ENCODE measurements at places on chromosomes 6 and 20.

DNA sequence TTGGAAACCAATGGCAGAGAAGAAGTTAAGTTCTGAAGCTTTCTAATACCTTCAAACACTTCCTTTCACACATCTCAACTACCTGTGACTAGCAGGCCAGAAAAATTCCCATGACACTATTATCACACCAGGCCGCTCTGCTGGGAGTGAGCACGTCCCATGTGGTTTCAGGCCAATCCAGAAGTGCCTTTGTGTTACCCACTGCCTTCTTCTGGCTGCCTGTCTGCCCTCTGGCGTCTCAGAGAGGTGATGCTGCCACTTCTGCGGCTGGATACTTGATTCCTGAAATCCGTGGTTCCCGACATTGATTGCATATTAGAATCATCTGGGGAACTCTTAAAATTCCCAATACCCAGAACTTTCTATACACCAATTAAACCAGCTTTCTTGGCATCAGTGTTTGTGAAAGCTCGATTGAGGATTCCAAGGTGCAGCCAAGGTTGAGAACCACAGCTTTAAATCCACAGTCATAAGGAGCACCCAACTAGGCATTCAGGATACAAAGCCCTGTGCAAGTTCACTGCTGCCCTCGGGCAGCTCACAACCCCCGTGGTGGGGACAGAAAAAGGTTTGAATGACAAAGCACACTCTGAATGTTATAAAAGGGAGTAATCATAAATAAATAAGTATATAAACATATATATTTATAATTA is 65.6 kb downstream of the STMND1 start:
- DNase-seq = peak; percentile 71

- no peak for DNase-seq
Measured at GRCh38 chr20:22775671-22776139, 191.3 kb upstream of the FOXA2 start.

DNA sequence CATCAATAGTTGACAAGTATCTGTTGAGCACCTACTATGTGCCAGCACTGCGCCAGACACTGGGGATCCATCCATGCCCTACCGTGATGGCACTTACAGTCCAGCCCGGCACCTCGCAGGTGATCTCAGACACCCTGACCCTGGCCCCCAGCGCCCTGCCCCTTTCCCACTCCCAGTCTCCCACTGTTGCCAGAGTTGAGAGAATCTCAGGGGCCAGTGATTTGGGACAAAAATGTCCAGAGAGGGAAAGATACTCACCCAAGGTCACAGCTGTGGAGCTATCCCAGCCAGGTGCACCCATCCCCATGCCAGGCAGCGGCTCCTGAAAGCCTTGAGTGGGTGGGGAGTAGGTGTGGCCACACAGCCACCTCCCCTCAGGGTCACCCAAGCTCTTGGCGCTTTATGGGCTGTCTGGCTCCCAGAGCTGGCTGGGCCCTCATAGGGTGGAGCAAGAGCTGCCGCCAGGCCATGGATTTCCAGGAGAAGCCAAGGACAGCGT is 3.3 kb downstream of the PI16 start:
- no peak for DNase-seq

DNA sequence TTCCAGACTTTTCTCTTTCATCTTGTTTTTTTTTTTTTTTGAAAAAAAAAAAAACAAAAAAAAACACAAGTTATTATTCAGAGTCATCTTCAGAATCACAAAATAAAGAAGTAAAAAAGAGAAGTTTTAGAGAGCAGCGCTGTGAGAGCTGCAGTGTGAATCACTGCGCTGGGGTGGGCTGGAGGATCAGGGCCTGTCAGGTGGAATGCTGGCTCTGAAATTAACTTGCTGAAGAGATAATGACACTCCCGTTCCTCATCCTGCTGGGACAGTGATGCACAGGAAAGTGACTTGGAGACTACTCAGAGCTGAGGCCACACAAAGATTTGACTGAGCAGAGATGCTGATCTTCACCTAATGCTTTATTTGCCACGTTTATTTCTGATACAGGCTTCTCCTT is 42.7 kb upstream of the CLDN20 start:
- DNase-seq = no peak

DNA sequence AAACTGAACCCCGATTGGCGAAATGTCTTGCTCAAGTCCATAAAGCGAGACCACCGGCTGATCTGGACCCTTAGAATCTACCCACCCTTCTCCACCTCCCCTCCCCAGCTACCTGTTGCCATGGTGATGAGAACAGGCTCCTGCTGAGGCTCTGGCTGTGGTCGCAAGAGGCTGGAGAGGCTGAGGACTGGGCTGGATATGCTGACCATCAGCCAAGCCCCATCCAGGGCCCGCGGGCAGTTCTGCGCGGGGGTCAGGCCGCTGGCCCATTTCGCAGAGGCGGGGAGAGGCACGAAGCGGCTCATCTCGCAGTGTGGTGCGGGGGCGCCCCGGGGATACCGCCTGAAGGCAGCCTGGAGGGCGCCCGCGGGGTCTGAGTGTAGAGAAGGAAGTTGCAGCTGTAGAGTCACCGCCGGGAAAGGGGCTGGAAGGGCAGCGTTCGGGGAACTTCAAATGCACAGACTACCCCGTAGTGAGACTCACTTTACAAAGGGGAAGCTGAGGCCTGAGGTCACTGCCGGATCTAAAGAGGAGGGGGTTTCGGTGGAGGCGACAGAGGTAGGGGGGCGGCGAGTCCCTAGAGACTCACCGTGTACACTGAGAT is 671 bp downstream of the TAPBP start:
- peak; percentile 50 for DNase-seq

DNA sequence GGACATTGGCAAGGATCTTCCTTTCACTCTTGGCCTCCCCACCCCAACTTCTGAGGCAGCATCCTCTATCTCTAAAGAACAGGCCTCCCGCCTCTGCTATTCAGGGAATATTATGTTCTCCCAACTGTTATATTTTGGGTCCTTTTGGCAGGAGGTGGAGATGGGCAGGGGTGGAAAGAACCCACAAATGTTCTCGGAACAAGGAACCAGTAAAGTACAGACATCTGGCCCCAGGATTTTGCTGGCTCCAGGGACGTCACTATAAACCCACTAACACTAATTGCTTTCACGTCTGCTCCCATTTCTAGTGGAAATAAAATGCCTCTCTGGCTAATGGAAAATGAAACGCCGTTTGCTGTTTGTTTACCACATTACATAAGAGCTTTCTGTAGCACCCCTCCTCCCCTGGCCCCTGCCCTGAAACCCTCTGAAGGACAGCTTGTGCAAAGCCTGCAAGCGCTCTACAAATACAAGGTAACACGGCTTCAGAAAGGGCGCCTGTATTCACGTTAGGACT is 77.7 kb upstream of the TBC1D7 start:
- no peak for DNase-seq

- peak; percentile 83 for DNase-seq
Measured at GRCh38 chr6:33014841-33015634, 5.6 kb upstream of the HLA-DOA start.

DNA sequence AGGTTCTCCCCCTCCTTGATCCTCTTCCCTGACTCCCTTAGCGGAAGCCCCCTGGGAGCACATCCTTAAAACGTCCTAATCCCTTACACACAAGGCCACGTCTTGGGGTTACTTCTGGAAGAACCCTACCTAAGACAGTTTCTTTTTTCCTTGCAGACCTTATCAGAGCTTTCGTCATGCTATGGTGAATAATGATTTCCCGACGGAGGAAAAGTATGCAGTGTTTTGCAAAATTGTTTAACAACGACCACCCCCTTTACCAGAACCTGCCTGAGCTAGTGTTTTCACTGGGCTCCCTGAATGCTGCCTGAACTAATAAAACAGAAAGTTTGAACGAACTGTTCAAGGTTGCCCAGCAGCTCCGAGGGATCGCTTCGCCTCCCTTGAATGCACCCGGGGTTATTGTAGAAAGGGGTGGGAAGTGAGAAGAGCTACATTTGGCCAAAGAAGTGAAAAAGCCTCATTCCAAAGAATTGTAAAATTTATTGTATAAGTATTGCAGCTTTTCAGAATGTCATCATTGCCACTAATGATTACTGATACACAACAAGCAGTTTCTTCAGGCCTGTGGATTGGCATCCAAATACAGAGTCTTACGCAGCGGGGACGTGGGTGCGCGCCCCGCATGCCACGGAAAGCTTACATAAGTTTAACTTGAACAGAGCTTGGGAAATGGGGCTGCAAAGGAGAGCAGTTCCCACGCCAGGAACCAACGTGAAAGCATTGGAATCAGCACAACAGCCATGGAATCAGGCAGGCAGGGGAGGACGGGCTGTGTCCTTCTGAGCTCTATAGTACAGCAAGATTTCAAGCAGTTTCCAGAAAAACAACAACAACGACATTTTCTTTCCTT is 27.9 kb upstream of the ZBP1 start:
- peak; percentile 1 for DNase-seq

GRCh38 chr6:170166511-170167122 is 124.3 kb downstream of the DLL1 start:
- DNase-seq = no peak

- DNase-seq = peak; percentile 20
Measured at GRCh38 chr6:55758156-55758937, 117.0 kb downstream of the BMP5 start.

DNA sequence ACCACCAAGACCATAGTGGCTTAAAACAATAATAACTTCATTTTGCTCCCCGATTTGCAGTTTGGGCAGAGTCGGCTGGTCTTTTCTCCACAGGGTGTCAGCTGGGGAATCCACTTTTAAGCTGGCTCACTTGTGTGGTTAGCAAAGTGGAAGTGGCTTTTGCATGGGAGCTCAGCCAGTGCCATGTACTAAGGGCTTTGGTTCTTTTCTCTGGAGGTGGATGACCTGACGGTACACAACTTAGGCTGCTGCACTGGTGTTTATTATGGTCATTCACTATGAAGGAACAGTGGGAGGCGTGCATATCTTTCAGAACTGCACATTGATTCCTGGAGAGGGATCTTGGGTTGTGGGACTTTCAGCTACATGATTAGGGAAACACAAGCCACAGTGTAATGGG is 141.0 kb downstream of the OR2B2 start:
- no peak for DNase-seq

- DNase-seq = no peak
Measured at GRCh38 chr6:146341493-146342230, 202.0 kb upstream of the RAB32 start.

DNA sequence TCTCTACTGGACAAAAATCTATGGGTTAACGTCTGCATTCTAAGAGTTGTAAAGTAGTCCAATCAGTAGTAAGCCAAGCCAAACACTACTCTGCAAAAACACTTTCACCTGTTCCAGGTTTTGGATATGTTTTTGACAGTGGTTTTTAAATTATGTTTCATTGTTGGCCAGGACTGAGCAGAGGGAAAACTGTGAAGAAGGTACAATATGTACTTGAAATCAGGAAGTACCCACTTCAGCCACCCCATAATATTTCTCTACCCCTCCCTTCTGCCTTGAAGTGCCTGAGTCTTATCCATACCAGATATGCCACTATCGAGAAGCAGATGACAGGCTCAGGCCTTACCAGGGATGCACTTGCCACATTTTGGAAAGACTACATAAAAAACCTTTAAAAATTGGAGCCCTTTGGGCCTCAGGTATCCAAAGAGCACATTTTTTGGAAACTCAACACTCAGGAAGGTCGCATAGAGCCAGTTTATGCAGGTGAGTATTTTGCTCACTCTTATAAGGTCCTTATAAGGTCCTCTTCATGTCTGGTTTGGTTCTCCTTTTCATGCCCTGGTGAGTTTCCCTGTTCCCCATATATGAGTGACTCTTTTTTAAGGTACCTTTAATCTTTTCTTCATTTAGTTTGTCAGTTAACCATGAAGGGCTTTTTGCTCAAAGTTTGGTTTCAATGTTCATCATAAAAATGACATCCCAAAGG is 859.3 kb upstream of the FLRT3 start:
- no peak for DNase-seq

DNA sequence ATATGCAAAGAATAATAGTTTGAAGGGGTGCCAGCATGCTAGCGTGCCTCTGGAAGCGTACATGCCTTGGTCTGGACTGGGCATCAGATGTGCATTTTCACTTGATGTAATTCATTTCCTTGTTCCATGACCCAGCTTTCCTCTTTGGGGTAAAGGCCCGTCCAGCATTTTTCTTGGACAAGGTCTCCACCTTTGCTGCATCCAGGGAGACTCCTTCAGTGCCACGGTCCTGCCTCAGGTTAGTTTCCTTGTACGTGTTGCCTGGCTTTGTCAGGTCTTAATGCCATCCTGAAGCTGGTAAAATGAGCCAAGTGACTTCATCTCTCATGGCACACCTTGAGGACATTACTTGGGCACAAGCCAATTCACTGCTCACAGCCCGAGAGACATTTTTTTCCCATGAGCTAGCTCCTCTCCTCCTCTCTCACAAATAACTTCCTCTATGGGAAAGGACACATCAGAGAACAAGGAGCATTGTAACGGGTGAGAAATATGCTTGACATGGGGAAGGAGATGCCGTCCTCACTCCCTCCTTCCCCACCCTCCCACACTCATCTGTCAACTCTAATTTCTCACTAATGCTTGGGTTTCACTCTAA is 23.9 kb downstream of the EDN1 start:
- peak; percentile 28 for DNase-seq

DNA sequence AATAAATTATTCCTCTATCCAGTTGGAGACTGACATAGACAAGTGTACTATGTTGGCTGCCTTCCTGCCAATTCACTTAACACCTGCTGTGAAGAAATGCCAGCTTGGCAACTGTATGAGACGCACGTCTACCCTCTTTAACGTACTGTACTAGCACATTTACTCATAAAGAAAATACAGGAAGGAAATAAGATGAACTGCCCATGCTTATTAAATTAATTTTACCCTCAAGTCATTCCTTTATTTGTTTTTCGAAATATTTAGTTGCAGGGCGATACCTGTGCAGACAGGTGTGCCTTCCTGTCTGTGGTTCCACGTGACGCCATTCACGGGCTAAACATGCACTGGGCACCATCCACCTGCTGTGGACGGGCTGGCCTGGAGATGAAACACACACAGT is 52.0 kb downstream of the PSMG4 start:
- DNase-seq = no peak

- DNase-seq = no peak
Measured at GRCh38 chr6:130927305-130927704, 100.1 kb downstream of the SMLR1 start.

GRCh38 chr6:90788781-90789180 is 201.9 kb upstream of the MAP3K7 start:
- DNase-seq = no peak

GRCh38 chr20:39264506-39265172 is 302.5 kb downstream of the DHX35 start:
- peak; percentile 86 for DNase-seq

DNA sequence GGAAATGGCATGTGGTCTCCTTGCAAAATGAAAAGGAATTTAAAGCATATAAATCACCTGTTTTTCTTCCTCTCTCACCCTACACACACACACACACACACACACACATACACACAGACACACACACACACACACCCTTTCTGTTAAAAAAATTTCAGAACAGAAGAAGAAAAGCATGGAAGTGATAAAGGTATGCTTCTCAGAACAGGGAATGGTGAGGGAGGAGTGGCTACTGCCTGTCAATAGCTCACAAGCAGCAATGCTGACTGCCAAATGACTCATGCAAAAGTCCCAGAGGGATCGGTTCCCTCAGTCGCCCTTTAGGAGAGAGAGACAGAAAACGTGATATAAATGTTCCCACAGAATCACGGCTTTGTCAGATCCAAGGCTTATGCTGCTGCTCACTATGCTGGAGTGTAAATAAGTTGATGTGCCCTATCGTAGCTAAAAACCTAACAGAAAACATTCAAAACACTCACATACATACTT is 102.6 kb downstream of the IBTK start:
- peak; percentile 68 for DNase-seq

- no peak for DNase-seq
Measured at GRCh38 chr6:35312076-35312800, 14.6 kb downstream of the DEF6 start.
